Activated CD4-positive, alpha-beta T cell treated with anti-CD3 and anti-CD28 coated beads for 1 hour (primary cell): ENCODE measurements at places on chromosomes 4 and X.

GRCh38 chrX:1336948-1337779 is 579 bp downstream of the IL3RA start:
- DNase-seq, result no peak

DNA sequence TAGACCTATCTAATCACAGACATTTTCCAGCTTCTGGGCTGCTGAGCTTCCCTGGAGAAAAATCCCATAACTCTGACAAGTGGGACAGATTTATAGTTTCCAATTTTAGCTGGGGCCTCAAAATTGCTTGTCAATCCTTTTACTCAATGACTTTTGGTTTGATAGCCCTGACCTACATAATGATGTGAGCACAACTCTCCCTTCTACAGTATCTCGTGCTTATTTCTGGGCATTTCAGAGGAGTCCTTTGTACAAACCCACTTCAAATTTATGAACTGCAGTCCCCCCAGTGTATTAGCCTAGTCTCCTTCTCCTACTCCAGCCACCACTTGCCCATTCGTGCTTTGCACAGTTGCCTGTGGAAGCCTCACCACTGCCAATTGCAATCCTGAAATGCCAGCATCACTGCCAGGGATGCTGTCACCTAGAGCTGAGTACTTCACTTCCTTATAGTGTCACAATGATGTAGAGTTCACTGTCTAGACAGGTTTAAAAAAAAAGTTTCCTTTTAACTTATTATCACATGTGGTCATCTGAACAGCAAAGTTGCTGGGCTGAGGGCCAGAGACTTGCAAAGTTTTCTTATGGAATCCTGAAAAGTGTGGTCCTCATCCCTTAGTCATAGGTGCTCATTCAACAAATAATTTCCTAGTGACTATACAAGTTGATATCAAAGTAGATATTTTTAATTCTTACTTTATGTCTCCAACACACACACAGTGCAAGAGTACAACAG is 21.2 kb downstream of the TRAM1L1 start:
- no peak for DNase-seq

DNA sequence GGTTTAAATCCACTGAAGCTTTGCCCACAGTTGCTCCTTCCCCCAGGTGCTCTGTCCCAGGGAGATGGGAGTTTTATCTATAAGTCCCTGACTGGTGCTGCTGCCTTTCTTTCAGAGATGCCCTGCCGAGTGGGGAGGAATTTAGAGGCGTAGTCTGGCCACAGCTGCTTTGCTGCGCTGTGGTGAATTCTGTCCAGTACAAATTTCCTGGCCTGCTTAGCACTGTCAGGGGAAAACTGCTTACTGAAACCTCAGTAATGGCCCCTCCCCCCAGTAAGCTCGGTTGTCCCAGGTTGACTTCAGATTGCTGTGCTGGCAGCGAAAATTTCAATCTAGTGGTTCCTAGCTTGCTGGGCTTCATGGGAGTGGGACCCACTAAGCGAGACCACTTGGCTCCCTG is 40.1 kb downstream of the UGT2B17 start:
- DNase-seq, result no peak

- DNase-seq, result no peak
These were observed 57.3 kb upstream of the ADGRA3 start for GRCh38 chr4:22573198-22573597.

- DNase-seq, result no peak
These were observed 105.6 kb downstream of the AMELX start for GRCh38 chrX:11398785-11399184.

DNA sequence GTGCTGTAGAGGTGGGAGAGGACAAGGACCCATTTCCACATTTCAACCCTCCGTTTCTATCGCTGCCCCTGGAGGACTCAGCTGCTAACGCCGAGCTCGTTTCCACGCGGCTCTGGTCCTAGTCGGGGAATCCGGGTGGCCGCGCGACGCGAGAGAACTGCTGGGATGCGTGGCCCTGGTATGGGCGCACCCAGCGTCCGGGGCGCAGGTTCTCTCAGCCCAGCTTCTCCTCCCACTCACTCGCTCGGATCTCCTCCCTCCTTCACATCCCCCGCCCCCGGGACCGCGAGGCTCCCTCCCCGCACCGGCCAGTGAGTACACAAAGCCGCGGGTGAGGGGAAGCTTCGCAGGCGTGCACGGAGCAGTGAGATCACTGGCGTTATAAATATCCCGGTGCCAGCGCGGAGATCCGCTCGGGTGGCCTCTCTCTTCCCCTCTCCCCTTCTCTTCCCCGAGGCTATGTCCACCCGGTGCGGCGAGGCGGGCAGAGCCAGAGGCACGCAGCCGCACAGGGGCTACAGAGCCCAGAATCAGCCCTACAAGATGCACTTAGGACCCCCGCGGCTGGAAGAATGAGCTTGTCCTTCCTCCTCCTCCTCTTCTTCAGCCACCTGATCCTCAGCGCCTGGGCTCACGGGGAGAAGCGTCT is at the start of gene FGF5:
FGF5 (plus strand) TSS at position 412 of the 649 bp plus-strand sequence; CDS start at position 573, 161 bp downstream.
- DNase-seq, result no peak
